ENCODE measurements at places on chromosomes 13 and 19.
A peak's percentile ranks its signal among the peaks of the same experiment; 100 is the strongest.

- DNase-seq: no peak
Observed at GRCh38 chr19:4415352-4415751, 12.9 kb downstream of the CHAF1A start.

- no peak for DNase-seq
Observed at GRCh38 chr13:78576261-78576660, 27.1 kb downstream of the POU4F1 start.

GRCh38 chr13:24894972-24895300 lies 131.0 kb downstream of the RNF17 start:
- DNase-seq: no peak

GRCh38 chr13:46982856-46983582 lies 86.2 kb upstream of the HTR2A start:
- DNase-seq: no peak

DNA sequence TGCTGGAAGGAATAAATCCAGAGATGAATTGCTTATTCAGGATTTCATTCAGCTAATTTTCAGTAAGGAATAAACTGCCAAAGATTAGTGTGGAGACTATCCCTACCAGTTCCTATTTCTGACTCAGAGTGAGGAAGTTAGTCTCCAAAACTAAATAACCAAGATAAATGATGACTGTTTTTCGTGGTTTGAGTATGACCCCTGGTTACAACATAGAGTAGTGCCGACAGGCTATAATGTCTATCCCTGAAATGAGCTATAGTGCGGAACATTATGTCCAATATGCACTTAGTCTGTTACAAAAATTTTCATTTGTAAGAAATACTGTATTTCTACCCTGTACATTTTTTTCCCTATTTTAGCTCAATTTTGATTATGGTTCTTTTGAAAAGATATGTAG lies 51.4 kb downstream of the NBEA start:
- no peak for DNase-seq

- no peak for DNase-seq
Observed at GRCh38 chr13:48749144-48749543, 95.4 kb downstream of the CYSLTR2 start.

DNA sequence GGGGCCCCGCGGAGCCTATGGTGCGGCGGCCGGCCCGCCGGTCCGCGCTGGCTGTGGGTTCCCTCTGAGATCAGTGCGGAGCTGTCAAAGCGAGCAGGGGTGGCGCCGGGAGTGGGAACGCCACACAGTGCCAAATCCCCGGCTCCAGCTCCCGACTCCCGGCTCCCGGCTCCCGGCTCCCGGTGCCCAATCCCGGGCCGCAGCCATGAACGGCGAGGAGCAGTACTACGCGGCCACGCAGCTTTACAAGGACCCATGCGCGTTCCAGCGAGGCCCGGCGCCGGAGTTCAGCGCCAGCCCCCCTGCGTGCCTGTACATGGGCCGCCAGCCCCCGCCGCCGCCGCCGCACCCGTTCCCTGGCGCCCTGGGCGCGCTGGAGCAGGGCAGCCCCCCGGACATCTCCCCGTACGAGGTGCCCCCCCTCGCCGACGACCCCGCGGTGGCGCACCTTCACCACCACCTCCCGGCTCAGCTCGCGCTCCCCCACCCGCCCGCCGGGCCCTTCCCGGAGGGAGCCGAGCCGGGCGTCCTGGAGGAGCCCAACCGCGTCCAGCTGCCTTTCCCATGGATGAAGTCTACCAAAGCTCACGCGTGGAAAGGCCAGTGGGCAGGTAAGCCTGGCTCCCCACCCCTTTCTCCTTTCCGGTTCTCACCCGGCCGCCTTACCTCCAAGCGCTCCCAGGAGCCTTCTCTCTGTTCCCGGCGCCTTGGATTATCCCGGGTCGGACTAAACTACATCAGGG lies at the start of gene PDX1:
PDX1 (plus strand) TSS at position 67 of the 743 bp plus-strand sequence; CDS start at position 206, 139 bp downstream.
- no peak for DNase-seq

DNA sequence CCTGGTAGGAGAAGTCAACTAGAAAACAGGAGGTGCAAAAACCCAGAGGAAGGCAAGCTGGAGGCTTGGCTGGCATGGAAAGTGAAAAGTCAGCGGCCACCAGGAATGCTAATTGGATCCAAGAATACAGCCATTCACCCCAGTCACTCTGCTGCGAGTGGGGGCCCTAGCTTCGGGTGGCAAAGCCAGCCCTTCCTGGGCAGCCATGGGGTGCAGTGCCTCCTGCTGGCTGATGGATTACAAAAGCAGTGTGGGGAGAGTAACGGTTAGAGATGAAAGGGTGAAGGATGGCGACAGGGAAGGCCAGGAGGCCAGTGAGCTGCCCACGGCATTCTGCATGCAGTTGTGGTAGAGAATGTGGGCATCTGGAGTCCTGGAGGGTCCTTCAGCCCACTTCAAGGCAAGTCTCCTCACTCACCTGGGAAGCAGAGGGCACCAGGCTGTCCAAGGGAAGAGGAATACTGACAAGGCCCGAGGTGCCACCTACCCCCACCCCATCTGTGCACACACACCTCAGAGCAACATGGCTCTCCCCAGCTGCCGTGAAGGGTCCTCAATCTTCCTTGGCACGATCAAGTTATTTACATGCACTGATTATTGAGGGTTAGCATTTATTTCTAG lies 20.3 kb upstream of the EPHX3 start:
- DNase-seq: no peak

DNA sequence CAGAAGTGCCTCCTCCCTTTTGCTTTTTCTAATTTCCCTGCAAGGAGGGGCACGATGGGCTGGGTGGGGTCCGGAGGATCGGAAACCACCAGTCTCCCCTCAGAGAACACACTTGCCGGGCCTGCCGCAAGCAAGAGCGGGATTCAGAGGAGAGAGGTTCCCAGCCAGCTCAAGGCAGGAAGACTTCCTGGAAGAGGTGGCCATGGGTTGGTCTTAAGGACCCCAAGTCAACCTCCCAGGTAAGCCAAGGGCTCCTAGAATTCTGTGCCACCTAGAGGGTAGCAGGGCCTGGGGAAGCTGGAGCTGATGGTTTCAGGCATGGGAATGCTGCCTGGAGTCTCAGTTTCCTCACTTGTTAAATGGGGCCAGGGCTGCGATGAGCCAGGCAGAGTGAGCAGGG lies 30.4 kb upstream of the ADGRE5 start:
- no peak for DNase-seq

DNA sequence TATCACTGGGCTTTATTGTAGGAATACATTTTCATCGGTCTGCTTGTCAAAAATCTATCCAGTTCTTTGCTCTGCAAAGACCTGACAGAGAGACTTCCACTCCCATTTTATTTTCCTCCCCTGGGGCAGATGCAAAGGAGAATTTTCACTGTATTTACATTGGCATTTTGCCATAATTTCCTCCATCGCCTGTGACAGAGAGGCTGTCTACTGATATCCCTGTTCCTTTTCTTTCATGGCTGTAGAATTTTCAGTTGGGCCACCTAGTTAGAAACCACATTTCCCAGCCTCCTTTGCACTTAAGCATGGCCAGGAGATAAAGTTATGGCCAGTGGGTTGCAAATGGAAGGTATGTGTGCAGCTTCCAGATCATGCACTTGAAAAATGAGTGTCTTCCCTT lies 89.3 kb downstream of the NUFIP1 start:
- no peak for DNase-seq

DNA sequence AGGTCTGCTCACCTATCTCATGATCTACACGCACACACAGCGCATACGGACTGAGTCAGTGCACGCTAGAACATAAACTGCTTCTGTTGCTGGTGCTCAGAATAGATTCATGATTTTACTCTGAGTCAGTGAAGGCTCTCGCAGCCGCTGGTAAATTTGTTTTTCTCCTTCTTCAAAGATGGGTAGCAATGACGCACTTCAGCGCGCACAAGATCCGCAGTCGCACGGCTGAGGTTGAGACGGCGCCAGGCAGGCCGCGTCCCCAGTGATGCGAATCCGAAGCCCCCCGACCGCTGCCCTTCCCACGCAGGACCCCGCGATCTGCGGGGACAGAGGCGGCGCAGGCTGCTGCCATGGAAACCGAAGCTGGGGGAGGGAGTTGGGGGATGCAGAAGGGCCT lies 103.7 kb upstream of the USP29 start:
- DNase-seq: no peak

GRCh38 chr19:48218997-48219396 lies 36.7 kb downstream of the CARD8 start:
- no peak for DNase-seq

DNA sequence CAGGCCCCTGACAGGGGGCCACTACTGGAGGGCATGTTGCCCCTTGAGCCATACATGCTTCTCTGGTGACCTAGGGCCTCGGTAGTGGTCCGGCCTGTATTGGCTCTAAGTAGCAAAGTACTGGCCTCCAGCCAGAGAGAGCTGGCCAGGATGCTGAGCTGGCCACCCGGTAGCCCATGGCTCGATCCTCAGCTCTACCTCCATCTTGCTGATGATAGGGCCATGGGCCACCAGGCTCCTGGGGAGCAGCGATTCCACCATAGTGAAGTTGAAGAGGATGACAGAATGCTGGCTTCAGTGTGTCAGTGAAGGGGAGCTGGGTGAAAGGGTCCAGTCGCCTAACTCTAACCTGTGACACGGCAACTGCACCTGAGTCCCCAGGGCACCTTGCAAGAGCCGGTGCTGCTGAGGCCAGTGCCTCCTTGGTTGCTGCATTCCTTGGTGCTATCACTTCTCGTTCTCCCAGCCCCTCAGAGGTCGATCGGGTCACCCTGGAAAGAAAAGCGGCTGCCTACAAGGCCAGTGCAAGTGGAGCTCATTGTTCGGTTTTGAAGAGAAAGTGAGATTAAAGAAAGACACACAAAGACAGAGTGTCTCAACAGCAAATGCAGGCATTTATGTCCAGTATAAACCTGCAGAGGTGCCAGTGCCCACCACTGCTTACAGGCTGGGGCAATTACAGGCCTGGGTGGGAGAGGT lies 5.0 kb downstream of the FPR3 start:
- no peak for DNase-seq

- DNase-seq: no peak
Observed at GRCh38 chr13:102117175-102117831, 284.5 kb downstream of the FGF14 start.

- DNase-seq: no peak
Observed at GRCh38 chr13:93951951-93952350, 527.5 kb downstream of the DCT start.

- no peak for DNase-seq
Observed at GRCh38 chr19:56476651-56477428, at the start of gene ZNF667. Gene ZNF667 (minus strand): TSS chr19:56477345. CDS start chr19:56462370, 14,975 bp downstream.

GRCh38 chr13:73722120-73722519 lies 412.1 kb downstream of the KLF12 start:
- DNase-seq: no peak

- no peak for DNase-seq
Observed at GRCh38 chr13:40194224-40194806, 472.1 kb downstream of the FOXO1 start.

DNA sequence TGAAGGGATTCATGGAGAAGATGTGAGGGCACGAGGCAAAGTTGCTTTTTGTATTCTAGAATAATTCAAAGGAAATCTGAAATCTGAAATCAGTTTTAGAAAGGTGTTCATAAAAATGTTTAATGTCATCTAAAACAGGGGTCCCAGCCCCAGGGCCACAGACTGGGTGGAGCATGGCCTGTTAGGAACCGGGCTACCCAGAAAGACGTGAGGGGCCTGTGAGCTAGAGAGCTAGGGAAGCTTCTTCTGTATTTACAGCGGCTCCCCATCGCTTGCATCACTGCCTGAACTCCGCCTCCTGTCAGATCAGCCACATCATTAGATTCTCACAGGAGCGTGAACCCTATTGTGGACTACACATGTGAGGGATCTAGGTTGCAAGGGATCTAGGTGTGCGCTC lies 151.2 kb downstream of the USP12 start:
- no peak for DNase-seq

- peak; percentile 89 for DNase-seq
Observed at GRCh38 chr13:114065926-114066774, 66.3 kb downstream of the RASA3 start.

DNA sequence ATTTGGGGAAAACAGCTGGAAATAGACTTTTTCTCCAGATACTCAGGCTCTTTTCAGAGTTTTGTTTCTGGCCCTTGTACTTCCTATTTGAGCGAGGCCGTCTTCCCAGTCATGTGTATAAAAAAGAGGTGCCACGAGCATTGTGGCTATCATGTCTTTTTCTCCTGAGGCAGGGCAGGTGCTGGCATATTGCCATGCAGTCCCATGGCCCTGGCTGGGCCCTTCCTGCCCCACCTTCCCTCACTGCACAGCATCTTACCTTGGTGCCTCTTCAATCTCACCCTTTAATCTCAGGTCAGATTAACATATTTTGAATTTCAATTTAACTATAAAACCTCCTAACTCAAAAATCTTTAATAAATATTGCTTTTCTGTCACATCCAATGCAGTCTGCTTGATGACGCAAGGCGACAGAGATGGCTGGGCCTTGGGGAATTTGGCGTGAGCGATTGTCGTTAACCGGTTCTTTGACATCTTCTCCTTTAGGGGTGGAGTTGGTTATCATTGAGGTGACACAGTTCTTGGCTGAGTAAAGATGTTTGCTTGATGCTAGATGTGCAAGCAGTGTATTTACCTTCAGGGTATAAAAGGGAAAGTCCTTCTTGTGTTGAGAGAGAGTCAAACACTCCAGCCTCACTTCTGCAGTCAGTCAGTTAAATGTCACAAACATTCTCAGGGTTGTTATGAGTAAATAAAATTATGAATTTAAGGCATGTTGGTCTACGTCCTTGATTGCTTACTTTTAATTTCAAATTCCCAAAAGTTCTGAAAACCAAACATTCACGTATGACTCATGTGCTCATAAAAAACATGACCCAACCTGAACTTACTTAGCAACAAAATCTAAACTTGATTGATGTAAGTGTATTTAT lies 289.9 kb downstream of the MYO16 start:
- no peak for DNase-seq

- DNase-seq: no peak
Observed at GRCh38 chr13:27524981-27525975, 74.9 kb upstream of the MTIF3 start.

GRCh38 chr19:55973982-55974381 lies 12.6 kb upstream of the NLRP5 start:
- DNase-seq: no peak

DNA sequence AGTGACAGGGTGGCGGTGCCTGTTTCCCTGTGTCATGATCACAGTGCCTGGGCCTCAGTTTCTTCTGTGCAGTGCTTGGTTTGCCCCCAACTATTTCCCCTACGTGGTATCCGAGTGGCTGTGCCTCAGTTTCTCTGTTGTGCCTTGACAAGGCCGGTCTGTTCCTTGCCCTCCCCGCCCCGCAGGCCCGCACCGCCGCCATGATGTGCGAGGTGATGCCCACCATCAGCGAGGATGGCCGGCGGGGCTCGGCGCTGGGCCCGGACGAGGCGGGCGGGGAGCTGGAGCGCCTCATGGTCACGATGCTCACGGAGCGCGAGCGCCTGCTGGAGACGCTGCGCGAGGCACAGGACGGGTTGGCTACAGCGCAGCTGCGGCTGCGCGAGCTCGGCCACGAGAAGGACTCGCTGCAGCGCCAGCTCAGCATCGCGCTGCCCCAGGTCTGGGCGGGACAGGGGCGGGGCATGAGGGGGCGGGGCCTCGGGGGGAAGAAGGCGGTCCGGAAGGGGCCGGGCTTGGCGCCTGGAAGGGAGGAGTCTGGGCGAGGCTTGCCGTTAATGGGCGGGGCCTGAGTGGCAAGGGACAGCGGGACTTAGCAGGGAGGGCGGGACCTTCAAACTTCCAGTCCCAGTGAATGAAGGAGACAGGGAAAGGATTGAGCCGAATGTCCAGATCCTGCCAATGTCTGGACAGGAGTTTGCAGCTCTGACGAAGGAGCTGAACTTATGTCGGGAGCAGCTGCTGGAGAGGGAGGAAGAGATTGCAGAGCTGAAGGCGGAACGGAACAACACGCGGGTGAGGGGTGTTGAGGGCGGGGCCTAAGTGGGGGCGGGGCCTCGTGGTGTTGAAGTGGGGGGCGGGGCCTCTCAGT lies 8.6 kb downstream of the PPFIA3 start:
- no peak for DNase-seq

- no peak for DNase-seq
Observed at GRCh38 chr13:67855741-67856238, 625.7 kb upstream of the PCDH9 start.

GRCh38 chr13:100389617-100390016 lies 199.0 kb downstream of the GGACT start:
- no peak for DNase-seq
